Activated B cell treated with CpG ODN at 0.5 μM for 24 hours (primary cell): ENCODE measurements at places on chromosomes 2 and 18.

DNA sequence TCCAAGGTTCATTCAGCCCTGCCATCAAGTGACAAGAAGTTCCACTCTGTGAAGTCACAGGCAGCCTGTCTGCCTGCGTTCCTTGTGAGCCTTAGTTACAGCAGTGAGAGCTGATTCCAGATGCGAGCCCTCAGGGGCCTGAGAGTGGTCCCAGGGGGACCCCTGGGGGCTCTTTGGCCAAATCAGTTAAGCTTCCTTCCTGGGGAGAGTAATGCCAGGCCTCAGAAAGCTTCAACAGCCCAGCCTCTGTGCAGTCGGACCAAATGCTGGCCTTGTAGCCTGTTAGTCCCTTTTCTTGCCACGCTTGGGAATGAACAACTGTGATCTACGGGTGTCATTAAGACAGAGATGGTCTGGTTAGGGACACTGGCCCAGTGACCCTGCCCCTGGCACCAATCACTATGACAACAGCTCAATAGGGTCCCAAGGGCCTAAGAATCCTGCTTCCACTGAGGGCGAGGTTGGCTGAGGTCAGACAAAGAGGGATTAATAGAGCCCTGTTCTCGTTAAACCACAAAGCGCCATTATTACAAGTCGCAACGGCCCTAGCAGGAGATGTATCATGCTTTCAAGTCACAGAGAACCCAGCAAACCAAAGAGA is 50.9 kb downstream of the HS1BP3 start:
- H3K27me3 ChIP-seq, result peaks cover 2% of the 10 kb centered on the region
- no peak overlapping the region for H3K27ac ChIP-seq
- H3K36me3 ChIP-seq, result no peaks in the 10 kb centered on the region
- no peak overlapping the region for H3K4me3 ChIP-seq
- DNase-seq, result no peak

- no peak overlapping the region for H3K27ac ChIP-seq
- peaks cover 9% of the 10 kb centered on the region for H3K4me1 ChIP-seq
- no peak overlapping the region for H3K4me3 ChIP-seq
- DNase-seq, result no peak
- H3K27me3 ChIP-seq, result no peaks in the 10 kb centered on the region
Measured at GRCh38 chr18:31821545-31822171, 61.0 kb upstream of the SLC25A52 start.

- no peak for DNase-seq
- no peaks in the 10 kb centered on the region for H3K36me3 ChIP-seq
- no peak overlapping the region for H3K4me3 ChIP-seq
- peaks cover 29% of the 10 kb centered on the region for H3K27me3 ChIP-seq
Measured at GRCh38 chr18:74577019-74577418, 20.7 kb upstream of the ZNF407 start.

DNA sequence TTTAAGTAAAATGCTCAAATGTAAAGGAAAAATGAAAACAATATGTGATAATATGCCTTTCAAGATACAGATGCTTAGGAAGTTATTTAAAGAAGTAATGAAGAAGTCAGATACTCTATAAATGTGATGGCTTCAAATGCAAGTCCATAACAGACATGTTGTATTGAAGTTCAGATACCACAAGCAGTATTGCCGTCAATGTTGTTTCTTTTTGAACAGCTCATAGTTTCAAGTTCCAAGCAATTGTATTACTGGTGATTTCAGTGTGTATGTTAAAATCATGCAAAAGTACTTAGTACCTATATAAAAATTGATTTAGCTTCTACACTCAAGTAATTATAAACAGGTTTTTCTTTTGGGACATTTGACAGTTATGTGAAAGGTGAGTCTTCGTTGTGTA is 24.9 kb downstream of the KCMF1 start:
- peaks cover 43% of the 10 kb centered on the region for H3K4me1 ChIP-seq
- no peak overlapping the region for H3K27ac ChIP-seq
- H3K4me3 ChIP-seq, result no peak overlapping the region
- peaks cover 7% of the 10 kb centered on the region for H3K36me3 ChIP-seq
- DNase-seq, result no peak
- H3K27me3 ChIP-seq, result no peaks in the 10 kb centered on the region

DNA sequence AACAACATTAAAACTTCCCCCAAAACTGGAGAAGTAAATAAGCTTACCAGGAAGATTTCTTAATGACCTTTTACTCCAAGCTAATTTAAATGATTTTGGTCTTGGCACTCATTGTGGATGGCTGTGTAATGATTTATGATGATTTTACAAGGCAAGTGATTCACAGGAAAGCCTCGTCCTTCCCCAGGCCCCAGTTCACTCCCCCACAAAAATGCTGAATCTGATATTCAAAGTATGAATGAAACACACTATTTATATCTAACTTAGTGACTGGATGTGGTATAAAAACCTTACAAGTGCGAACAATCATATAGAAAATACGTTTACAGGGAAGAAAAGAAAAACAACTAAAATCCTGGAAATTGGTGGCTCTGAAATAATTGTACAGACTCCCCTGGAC is 49.8 kb downstream of the ZNF516 start:
- H3K36me3 ChIP-seq, result peaks cover 15% of the 10 kb centered on the region
- H3K27me3 ChIP-seq, result no peaks in the 10 kb centered on the region
- no peak overlapping the region for H3K4me3 ChIP-seq
- DNase-seq, result no peak
- H3K27ac ChIP-seq, result no peak overlapping the region

- no peak for DNase-seq
- no peak overlapping the region for H3K4me3 ChIP-seq
- no peaks in the 10 kb centered on the region for H3K27me3 ChIP-seq
- H3K4me1 ChIP-seq, result no peaks in the 10 kb centered on the region
- H3K27ac ChIP-seq, result no peak overlapping the region
- no peaks in the 10 kb centered on the region for H3K36me3 ChIP-seq
Measured at GRCh38 chr2:132813422-132813821, 143.4 kb upstream of the LYPD1 start.

DNA sequence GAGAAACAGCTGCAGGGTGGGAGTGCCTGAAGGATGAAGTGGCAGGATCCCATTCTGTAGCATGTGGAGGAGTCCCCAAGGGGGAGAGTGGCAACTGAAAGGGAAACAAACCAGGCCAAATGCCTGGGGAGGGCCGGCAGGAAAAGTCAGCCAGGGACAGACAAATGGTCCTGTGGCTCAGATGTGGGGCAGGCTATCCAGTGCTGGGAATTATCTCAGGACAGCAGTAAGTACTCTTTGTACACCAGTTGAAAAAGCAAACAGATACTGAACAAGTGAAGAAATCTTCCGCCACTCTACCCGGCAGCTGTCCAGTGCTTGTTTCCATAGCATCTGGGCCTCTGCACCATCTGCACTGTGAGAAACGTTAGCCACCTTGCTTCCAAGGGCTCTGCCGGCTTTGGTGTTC is 408.9 kb downstream of the LRATD1 start:
- no peaks in the 10 kb centered on the region for H3K36me3 ChIP-seq
- no peak for DNase-seq
- H3K27ac ChIP-seq, result no peak overlapping the region
- no peak overlapping the region for H3K4me3 ChIP-seq

DNA sequence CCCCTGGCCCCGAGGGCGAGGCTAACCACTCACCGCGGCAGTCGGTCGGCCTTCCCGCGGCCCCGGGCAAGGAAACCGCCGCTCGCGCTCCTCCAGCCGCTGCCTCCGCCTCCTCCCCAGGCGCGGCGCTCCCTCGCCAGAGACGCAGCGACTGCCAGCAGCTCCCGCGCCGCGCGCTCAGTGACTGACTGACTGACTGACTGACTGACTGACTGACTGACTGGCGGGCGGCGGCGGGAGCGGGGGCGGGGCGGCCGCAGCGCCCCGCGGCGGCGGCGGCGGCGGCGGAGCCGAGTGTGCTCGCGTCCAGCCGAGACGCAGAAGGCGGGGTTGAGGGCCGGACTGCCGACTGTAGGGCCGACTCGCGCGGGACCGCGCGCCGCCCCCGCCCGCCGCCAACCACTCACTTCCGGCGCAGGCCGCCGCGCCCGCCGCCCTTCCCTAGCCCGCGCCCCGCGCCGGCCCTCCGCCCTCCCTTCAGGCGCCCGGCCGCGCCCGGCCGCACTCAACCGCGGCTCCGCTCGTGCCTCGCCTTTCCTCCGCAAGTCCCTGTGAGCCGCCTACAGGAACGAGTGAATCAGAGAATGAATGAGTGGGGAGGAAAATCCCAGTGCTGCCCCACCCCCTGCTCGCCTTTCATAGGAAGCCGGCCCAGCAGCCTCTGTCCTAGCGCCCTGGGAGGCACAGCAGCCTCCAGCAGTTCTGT is at the start of gene RAPH1:
Gene RAPH1, minus strand, starts transcription at position 224 of the 706 bp plus-strand sequence. CDS start 39,948 bp downstream, outside the sequence.
- no peaks in the 10 kb centered on the region for H3K36me3 ChIP-seq
- no peak within 1 kb of the TSS for H3K27ac ChIP-seq
- H3K27me3 ChIP-seq, result peaks cover 57% of the 10 kb centered on the region

- no peaks in the 10 kb centered on the region for H3K36me3 ChIP-seq
- no peak overlapping the region for H3K4me3 ChIP-seq
- DNase-seq, result no peak
- H3K4me1 ChIP-seq, result no peaks in the 10 kb centered on the region
- H3K27ac ChIP-seq, result no peak overlapping the region
Measured at GRCh38 chr2:221610675-221611074, 38.6 kb upstream of the EPHA4 start.

DNA sequence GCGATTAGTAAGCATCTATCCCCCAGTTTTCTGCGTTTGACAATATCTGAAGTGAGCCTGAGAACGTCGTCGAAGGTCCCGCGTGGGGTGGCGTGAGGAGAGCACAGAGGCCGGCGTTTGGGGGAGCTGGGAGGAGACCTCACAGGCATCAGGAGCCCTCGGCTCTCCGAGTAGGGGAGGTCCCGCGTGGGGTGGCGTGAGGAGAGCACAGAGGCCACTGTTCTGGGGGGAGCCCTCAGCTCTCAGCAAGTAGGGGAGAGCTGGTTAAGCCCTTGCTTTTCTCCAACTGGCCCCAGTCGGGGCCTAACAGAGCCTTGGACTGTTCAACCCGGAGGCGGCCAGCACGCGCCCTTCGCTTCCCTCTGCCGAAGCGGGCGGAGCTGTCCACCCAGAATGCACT is 134.3 kb downstream of the NFATC1 start:
- no peak overlapping the region for H3K27ac ChIP-seq
- peaks cover 9% of the 10 kb centered on the region for H3K4me1 ChIP-seq
- DNase-seq, result peak; percentile 15
- H3K4me3 ChIP-seq, result no peak overlapping the region
- H3K36me3 ChIP-seq, result peaks cover 35% of the 10 kb centered on the region
